ENCODE measurements at places on chromosomes 11 and 22.
A peak's percentile ranks its signal among the peaks of the same experiment; 100 is the strongest.

- DNase-seq: no peak
Observed at GRCh38 chr11:10506008-10506370, 35.0 kb downstream of the RNF141 start.

- DNase-seq: peak; percentile 95
Observed at GRCh38 chr22:45548991-45549761, 46.5 kb downstream of the FBLN1 start.

GRCh38 chr11:59769828-59770227 is 14.7 kb downstream of the STX3 start:
- DNase-seq: no peak

DNA sequence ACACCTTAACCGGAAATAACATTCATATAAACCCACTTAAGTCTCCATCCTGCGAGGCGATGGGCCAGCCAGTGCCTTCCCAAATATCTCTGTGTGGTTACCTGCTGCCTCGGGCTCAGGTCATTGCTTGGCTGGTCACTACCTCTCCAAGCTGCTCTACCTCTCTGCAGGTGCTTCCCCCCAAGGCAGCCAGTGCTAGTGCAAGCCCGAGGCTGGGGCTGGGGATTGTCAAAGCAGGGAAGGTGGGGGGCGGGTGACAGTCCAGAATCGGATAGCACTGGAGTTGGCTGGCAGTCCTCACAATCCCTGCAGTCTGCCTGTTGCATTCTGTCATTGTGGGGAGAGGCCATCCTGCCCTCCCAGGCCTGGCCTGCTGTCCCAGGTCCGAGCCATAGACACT is 11.1 kb downstream of the MCHR1 start:
- DNase-seq: no peak

DNA sequence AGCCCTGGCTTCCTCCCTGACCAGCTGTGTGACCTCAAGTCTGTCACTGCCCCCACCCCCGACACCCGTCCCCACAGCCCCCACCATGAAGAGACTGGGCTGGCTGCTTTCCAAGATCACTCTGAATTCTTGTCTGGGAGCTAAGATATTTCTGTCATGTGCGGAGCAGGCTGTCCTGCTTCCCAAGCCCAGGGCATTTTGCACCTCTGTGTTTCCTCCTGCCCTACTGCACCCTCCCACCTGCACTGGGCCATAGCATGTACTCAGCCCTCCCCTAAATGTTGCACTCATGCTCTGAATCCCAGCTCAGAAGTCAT is 30.3 kb upstream of the MYEOV start:
- no peak for DNase-seq

- DNase-seq: no peak
Observed at GRCh38 chr22:49763696-49764095, 64.0 kb downstream of the BRD1 start.

GRCh38 chr22:47218671-47219070 is 456.2 kb downstream of the TBC1D22A start:
- DNase-seq: no peak

DNA sequence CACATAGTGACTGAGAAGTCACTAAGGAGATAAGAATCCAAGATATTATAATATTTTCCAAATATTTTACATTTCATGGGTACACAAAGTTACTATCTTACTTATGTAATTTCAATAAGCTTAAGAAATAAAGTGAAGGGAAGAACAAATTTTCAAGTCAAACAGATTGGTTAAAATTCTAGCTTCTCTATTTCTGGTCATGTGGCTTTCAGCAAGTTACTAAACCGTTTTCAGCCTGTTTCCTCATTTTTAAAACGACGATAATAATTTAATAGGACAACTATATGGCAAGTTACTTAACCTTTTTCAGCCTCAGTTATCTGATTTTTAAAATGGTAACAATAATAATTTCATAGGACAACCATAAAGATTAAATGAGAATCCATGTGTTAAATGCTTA is 15.6 kb downstream of the DCUN1D5 start:
- DNase-seq: no peak

- peak; percentile 92 for DNase-seq
Observed at GRCh38 chr22:24391836-24392217, 35.6 kb upstream of the ADORA2A start.

- no peak for DNase-seq
Observed at GRCh38 chr11:64013141-64013896, 22.4 kb upstream of the FLRT1 start.

- DNase-seq: no peak
Observed at GRCh38 chr11:78230161-78230877, 41.6 kb downstream of the USP35 start.

DNA sequence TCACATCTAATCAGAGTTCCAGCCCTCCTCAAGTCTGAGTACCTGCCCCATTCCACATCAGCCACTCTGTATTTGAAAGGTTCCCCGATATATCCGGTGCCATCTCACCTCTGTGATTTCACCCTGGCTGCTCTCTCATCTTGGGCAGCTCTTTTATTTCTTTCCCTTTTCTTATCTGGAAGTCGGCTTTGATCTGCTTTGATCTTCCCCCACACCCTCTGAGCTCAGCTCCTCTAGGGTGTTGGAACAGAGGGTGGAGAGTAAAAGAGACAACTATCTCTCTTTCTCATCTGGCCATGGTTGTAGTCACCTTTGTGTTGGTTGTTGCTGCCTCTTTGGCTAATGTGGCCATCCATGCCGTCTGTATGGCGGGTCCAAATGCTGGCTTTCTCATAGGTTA is 108.3 kb downstream of the ENTHD1 start:
- no peak for DNase-seq

DNA sequence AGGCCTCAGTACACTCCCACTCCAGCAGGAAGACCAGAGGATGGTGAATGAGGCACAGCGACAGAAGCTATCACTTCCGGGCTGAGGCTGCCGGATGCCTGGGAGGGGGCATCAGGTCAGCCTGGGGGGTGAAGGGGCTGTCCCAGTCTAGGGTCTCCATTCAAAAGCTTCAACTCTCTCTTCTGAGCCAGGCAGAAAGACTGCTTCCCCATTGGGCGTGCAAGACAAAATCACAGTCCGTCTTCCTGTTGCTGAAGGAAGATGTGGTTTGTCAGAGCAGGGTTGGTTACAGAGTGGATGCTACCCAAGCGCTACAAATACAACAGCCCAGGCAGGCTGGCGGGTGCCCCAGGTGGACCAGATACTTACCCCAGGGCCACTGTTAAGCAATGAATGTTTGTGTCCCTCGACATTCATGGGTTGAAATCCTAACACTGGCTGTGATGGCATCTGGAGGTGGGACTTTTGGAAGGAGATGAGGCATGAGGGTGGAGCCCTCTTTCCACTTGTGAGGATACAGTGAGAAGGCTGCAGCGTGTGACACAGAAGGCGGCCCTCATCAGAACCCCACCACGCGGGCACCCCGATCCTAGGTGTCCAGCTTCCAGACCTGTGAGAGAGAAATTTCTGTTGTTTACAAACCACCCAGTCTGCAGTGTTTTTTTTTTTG is 12.0 kb downstream of the UPK3A start:
- no peak for DNase-seq

DNA sequence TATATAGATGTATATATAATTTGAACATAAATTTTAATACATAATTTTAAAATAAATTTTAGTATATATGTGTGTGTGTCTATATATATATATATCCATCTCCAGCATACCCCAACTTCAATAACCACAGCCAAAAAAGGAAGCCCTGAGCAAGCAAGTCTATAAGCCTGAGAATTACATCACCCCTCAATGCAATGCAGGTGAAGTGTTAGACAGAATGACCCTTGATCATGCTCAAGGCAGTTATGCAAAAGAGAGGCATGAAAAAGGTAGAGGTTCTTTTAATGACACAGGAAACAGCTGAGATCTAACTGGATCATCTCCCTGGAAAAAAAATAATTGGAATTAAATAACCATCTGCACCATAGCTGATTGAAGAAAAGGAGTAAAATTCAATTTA is 557.9 kb upstream of the ANO5 start:
- DNase-seq: no peak

- no peak for DNase-seq
Observed at GRCh38 chr11:101401245-101401644, 182.6 kb downstream of the TRPC6 start.

DNA sequence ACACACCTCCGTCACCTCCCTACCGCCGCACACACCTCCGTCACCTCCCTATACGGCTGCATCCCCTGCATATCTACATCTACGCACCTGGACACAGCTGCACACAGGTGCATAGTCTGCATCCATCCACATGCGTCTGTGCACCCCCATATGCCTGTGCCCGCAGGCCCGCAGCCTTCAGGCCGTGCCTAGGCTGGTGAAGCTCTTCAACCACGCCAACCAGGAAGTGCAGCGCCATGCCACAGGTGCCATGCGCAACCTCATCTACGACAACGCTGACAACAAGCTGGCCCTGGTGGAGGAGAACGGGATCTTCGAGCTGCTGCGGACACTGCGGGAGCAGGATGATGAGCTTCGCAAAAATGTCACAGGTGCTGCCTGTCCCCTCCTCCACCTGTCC is 4.8 kb downstream of the PKP3 start:
- peak; percentile 18 for DNase-seq

DNA sequence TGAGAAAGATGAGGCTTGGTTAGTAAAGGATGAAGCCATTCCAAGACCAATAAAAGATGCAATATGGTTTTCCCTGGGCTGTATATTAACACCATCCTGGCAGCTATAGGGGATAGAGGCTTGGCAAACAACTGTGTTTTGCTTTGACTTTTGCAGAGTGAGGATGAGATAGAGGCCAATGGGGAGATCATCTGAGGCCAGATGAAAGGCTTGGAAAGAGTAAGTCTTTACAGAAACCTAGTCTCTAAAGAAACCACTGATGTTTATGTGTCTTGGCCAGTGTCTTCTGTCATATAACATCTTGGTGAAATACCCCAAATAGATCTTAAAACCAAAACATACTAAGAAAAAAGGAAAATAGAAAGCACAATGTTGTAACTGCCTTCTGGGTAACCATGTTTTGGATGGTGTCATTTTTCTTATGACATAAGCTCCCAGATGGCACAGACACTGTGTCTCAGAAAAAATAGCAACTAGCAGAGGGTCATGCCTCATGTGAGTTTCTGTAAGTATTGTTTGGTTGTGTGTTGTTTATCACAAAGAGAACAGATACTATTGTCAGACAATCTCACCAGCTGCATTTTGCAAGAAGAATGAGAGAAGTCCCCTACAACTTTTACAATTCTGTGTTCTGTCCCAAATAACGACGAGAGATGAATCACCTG is 305.4 kb downstream of the ST3GAL4 start:
- DNase-seq: no peak

GRCh38 chr22:19596680-19597398 is 72.6 kb upstream of the CLDN5 start:
- no peak for DNase-seq

DNA sequence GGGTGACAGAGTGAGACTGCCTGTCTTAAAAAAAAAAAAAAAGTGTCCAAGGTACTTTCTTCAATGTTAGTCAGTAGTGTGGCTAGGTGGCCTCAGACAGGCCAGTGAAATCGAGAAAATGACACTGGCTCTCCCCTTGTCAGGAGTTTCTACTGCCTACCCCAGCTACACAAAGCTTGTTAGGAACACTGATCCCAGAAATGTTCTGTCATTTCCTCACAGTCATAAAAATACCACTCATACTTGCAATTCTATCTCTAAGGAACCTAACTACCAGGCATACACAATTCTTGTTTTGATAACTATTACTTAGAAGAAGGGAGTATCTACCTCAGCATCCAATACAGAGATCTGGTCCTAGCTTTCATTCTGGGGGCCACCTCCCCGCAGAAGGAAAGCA is 31.3 kb downstream of the ATP6V1E1 start:
- peak; percentile 49 for DNase-seq

GRCh38 chr22:38078046-38078840 is 5.7 kb downstream of the SLC16A8 start:
- DNase-seq: no peak

DNA sequence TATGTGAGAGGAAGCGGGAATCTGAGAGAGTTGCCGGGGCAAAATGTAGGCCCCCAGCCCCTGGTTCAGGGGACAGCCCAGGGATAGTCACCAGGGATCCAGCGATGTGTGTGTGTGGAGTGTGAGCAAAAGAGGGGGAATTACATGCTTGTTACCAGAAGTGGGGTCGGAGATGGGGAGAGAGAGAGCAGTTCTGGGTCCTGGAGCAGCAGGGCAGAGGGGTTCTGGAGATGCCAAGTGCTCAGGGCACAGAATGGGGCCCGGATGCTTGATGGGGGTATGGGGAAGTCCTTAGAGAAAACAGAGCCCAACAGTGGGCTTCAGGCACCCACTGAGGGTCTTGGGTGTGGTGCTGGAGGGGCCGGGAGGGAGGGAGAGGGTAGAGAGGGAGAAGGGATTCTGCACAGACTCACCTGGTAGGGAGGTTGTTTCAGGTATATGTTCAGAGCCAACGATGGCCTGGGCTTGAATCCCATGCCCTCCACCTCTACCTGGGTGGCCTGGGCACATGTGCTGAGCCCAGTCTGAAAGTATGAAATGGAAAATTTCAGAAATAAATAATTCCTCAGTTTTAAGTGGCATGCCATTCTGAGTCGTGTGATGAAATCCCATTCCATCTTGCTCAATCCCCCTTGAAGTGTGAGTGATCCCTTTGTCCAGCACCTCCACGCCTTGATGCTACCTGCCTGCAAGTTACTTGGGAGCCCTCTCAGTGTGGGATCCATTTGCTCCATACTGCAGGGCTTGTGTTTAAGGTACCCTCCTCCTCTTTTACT is 12.4 kb downstream of the SMIM38 start:
- DNase-seq: no peak

GRCh38 chr11:88418508-88418907 is 81.0 kb upstream of the CTSC start:
- no peak for DNase-seq

DNA sequence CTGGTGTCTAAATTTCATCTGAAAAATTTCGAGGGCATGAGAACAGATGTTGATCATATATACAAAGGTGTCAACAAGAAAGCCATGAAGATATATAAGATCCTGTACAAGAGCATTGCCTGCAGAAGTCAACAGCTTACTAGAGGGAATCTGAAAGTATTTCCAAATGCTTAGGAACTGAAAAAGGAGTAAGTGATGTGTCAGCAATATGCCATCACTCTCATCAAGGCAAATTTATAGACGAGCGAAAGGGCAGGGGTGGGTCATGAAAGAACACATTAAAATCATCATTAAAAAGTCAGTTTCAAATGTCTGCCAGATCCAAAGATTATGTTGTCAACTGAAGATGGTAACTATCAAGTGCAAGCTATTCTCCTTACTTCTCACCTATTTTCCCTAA is 1299.0 kb downstream of the LRRC4C start:
- DNase-seq: no peak

DNA sequence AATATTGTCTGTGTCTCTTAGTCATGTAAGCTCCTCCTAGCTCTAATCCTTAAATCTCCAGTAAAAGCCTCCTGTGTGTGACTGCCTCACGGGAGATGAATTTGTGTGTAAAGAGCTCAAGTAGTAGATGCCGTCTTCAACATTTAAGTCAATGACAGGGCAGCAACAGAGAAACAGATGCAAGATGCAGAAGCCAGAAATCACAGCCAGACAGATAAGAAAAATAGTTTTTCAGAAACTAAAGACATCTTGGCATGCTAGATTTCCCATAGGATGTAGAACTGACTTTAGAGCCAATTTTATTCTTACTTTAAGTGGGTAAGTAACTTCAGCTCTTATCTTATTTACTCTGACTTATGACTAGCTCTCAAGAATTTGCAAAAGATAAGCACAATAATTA is 652.8 kb downstream of the KCNA4 start:
- no peak for DNase-seq

All from HFFc6 (cell line).